ENCODE measurements at places on chromosomes 3 and 15. TPM values are rescaled to one million over a fixed set of nuclear protein-coding genes. Genes with fewer than 3 reads are reported as not detected.

GRCh38 chr3:55329849-55330248, 157.3 kb downstream of the WNT5A start:
- H3K36me3 ChIP-seq = no peaks in the 10 kb centered on the region
- DNase-seq = no peak
- no peaks in the 10 kb centered on the region for H3K4me1 ChIP-seq
- no peaks in the 10 kb centered on the region for H3K27me3 ChIP-seq
- H3K27ac ChIP-seq = no peak overlapping the region
- H3K4me3 ChIP-seq = no peak overlapping the region

DNA sequence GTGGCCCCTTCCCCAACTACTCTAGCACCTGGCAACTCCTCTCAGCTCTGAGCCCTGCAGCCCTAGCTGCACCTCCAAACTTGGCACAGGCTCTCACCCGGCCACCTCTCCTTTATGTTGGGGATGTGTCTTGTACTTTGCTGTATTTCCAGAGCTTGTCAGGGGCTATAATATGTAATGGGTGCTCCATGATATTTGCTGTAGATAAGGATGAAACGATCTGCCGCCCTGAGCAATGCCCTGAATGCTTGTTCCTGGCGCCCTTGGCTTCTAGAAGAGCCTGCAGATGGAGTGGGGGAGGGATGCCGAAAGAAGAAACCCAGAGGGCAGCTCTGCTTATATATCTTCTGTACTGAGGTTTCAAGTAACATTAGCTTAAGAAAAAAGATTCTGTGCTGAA, 35.9 kb upstream of the ZBTB38 start:
- H3K4me1 ChIP-seq = peaks cover 10% of the 10 kb centered on the region
- H3K4me3 ChIP-seq = no peak overlapping the region
- H3K36me3 ChIP-seq = no peaks in the 10 kb centered on the region
- H3K27ac ChIP-seq = no peak overlapping the region

DNA sequence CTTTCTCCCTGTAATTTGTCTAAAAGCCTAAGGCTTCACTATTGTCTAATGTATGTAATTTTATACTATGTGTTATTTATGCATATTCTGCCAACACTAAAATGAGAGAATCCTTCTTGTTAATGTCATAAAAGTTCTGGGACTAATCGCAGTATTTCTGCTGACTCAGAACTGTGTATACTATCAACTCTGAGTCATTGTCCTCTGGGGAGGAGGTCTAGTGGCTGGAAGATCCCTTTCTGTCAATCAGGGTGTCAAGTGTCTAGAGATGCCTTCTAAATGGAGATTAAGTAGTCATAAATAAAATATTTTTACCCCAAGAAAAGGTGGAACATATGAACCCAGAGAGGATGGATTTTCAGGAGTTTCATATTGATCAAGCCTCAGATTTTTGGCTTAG, 473.4 kb downstream of the AGBL1 start:
- no peaks in the 10 kb centered on the region for H3K4me1 ChIP-seq
- DNase-seq = no peak
- no peak overlapping the region for H3K4me3 ChIP-seq

DNA sequence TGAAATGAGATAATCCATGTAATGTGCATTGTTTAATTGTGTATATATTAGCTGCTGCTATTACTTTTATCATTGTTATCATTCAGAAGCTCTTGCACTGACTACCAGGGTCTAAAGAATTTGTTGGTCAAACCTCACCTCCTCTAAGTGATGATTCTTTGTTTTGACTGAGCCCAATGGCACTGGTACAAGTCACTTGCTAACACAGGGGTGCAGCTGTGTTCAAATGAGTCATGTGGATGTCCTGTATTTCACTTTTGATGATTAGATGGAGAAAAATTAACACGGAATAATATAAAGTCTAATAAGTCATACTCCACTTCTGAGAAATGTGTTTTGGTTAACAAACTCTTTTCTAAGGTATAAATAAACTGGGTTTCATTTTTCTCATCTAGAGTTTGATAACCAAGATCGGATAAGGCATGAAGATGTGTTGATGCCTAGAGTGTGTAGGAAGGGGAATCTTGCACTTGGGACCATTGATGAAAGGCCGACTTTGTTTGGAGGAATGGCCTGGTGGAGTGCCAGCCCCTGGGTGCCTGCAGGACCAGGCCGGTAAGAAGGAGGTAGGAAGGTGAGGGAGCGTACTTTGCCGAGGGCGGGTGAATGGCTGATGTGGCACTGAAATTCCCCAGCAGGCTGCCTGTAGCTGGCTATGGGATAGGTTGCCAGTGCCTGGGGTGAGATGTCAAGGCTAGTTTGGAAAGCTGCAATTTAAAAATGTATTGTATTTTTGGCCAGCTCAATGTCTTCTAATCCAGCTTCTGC, 244.7 kb upstream of the ZPLD1 start:
- DNase-seq = no peak
- no peak overlapping the region for H3K4me3 ChIP-seq
- no peaks in the 10 kb centered on the region for H3K27me3 ChIP-seq
- H3K27ac ChIP-seq = no peak overlapping the region
- H3K4me1 ChIP-seq = peaks cover 16% of the 10 kb centered on the region

DNA sequence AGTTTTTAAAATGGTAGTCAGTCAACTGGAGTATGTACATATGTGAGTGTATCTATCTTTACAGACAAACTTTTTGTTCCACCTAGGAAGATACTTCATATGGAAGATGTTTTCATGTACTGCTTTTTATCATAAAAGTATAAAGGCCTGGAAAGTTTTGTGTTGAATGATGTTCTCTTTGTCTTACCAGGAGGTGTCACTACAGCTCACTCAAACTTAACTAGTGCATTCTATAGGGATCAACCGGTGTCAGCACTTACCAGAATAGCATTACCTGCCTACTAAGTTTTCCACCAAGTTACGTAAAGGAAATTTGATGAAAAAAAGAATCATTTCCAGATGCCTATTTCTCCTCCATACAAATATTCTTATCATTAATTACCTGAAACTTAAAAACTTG, 522.6 kb upstream of the SEMA6D start:
- H3K27ac ChIP-seq = no peak overlapping the region
- no peak overlapping the region for H3K4me3 ChIP-seq
- no peak for DNase-seq
- H3K36me3 ChIP-seq = no peaks in the 10 kb centered on the region
- no peaks in the 10 kb centered on the region for H3K27me3 ChIP-seq

GRCh38 chr3:101375586-101375985, 55.2 kb upstream of the IMPG2 start:
- H3K4me1 ChIP-seq = peaks cover 48% of the 10 kb centered on the region
- H3K27ac ChIP-seq = no peak overlapping the region
- H3K27me3 ChIP-seq = no peaks in the 10 kb centered on the region

- no peaks in the 10 kb centered on the region for H3K27me3 ChIP-seq
- H3K4me3 ChIP-seq = no peak overlapping the region
- H3K36me3 ChIP-seq = peaks cover 2% of the 10 kb centered on the region
- DNase-seq = no peak
These were observed 5.3 kb upstream of the APEH start for GRCh38 chr3:49668861-49669260.

DNA sequence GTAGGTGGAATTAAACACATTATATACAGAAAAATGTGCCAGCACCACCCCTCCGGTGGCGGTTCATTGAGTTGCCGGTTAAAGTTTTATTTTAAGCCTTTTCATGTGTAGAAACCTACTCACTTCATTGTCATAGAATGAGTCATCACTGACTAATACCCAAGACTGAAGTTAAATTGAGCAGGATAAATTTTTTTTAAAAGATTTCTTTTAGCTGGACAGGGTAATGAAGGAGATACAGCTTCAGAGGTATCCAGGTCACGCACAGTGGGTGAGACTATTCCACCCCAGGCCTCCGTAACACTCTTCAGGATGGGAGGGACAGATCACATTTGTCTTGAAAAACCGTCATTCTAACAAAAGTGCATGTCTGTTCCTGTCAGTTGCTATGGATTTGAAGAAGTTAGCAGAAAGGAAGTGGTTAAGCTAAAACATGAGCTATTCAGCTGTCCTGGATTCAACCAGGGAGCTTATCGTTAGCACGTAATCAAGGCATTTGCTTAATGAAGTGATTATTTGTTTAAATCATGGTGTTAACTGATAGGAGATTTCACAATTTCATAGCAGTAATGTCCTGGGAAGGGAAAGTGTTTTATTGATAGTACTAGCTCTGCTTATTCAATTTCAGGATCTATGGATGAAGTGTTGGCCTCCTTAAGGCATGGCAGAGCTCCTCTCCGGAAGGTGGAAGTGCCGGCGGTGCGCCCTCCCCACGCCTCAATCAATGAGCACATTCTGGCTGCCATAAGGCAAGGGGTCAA, 23.4 kb downstream of the WHAMM start:
- DNase-seq = peak; percentile 76
- H3K4me3 ChIP-seq = no peak overlapping the region
- peaks cover 80% of the 10 kb centered on the region for H3K36me3 ChIP-seq
- H3K27me3 ChIP-seq = no peaks in the 10 kb centered on the region

DNA sequence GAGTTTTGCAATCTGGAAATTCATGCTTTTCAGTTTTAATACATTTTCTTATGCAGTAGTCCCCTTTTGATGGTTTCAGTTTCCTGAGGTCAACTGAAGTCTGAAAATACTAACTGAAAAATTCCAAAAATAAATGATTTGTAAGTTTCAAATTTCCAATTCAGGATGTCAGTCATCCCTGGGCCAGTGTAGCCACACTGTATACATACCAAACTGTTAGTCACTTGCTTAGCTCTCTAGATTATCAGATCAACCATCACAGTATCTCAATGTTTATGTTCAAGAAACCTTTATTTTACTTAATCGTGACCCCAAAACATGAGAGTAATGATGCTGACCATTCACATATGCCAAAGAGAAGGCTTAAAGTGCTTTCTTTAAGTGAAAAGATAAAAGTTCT, 715.5 kb downstream of the GBE1 start:
- DNase-seq = no peak
- H3K4me1 ChIP-seq = no peaks in the 10 kb centered on the region
- H3K4me3 ChIP-seq = no peak overlapping the region
- H3K27ac ChIP-seq = no peak overlapping the region
- no peaks in the 10 kb centered on the region for H3K27me3 ChIP-seq

- H3K27ac ChIP-seq = no peak overlapping the region
- DNase-seq = no peak
- H3K4me1 ChIP-seq = peaks cover 11% of the 10 kb centered on the region
- no peak overlapping the region for H3K4me3 ChIP-seq
- peaks cover 10% of the 10 kb centered on the region for H3K27me3 ChIP-seq
- H3K36me3 ChIP-seq = no peaks in the 10 kb centered on the region
These were observed 70.5 kb upstream of the FOXB1 start for GRCh38 chr15:59933607-59934006.

DNA sequence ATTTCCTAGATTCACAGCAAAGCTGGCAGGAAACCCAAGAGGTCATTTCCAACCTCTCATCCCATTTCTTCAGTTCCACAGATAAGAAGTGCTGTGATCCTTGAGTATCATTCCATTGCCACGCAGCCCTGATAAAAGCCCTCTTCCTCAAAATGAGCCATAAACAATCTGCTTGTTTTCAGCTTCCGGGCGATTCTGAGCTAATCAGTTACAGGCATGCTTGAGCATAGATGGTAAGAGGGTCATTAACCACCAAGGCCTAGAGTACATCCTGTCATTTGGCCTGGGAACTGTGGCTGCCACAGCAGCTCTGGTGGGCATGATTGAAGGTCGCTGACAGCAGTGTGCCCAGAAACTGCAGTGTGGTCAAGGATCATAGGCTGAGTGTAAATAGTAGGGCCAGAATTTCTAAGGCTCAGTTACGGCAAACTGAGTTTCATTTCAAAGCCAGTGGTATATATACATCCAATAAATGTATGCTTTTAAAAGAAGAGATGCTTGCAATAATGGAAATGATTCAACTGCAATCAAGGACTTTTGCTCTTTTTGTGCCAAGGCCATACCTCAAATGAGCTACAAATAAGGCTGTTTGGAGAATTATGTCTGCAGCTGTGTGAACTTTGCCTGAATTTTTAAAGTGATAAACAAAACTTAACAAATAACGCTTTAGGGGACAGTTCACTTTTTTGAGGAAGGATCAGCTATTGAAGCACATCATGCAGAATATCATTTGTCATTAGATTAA, 47.3 kb downstream of the P3H2 start:
- peaks cover 19% of the 10 kb centered on the region for H3K27me3 ChIP-seq
- no peak overlapping the region for H3K27ac ChIP-seq
- H3K36me3 ChIP-seq = no peaks in the 10 kb centered on the region

DNA sequence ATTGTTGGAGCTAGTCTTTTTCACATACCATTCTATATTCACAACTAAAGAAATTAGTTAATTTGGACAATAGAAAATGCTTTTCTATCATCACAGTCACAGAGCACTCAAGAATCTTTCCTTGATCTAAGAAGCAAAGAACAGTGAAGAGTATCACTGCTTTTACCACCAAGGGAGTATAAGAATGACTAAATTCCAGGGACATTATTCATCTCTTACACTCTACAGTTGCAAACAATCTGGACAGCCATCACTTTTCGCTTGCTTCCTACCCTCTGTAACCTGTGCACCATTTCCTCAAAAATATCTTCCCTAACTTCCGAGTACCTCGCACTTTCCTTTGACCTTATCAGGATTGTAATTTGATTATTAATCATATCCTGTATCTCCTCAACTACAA, 359.5 kb upstream of the TMCO5A start:
- H3K4me1 ChIP-seq = no peaks in the 10 kb centered on the region
- no peaks in the 10 kb centered on the region for H3K36me3 ChIP-seq
- no peak for DNase-seq
- no peaks in the 10 kb centered on the region for H3K27me3 ChIP-seq
- no peak overlapping the region for H3K4me3 ChIP-seq
- no peak overlapping the region for H3K27ac ChIP-seq

DNA sequence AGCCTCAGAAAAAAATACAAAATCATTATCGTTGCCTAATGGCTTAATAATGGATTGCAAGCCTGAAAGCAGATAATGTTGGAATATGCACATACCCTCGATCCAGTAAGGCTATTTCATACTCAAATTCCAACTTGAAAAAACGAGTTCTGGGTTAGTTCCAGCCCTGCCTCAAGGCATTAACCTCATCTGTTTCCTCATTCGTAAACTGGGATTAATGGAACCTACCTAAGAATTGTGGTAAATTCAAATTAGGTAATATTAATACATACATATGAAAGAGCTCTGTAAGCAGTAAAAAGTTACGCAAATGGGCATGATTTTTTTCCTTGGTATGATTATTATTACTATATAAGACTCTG, 107.5 kb downstream of the SRGAP3 start:
- H3K4me3 ChIP-seq = no peak overlapping the region
- no peak for DNase-seq
- no peaks in the 10 kb centered on the region for H3K36me3 ChIP-seq
- H3K27ac ChIP-seq = no peak overlapping the region
- peaks cover 21% of the 10 kb centered on the region for H3K27me3 ChIP-seq

GRCh38 chr15:62109982-62110851, 43.4 kb downstream of the C2CD4A start:
- no peak overlapping the region for H3K4me3 ChIP-seq
- DNase-seq = no peak
- H3K4me1 ChIP-seq = peaks cover 14% of the 10 kb centered on the region

GRCh38 chr3:149466192-149466591, 8.3 kb upstream of the TM4SF4 start:
- DNase-seq = no peak
- no peaks in the 10 kb centered on the region for H3K36me3 ChIP-seq
- H3K4me3 ChIP-seq = no peak overlapping the region
- H3K27ac ChIP-seq = no peak overlapping the region
- peaks cover 1% of the 10 kb centered on the region for H3K27me3 ChIP-seq

Gene CNTN3
- not detected for total RNA-seq

Gene PPP4R2
- total RNA-seq = 88.6 TPM

Gene CMC1
- 29.0 TPM for total RNA-seq

Gene SERINC4
- not detected for total RNA-seq

Gene TRIM42
- total RNA-seq = not detected

Gene ACKR2
- total RNA-seq = 1.4 TPM

Gene BLM
- total RNA-seq = 53.6 TPM
